ENCODE measurements at places on chromosomes 7 and 10.

GRCh38 chr7:102024005-102024768 is 206.8 kb downstream of the CUX1 start:
- DNase-seq, result no peak

DNA sequence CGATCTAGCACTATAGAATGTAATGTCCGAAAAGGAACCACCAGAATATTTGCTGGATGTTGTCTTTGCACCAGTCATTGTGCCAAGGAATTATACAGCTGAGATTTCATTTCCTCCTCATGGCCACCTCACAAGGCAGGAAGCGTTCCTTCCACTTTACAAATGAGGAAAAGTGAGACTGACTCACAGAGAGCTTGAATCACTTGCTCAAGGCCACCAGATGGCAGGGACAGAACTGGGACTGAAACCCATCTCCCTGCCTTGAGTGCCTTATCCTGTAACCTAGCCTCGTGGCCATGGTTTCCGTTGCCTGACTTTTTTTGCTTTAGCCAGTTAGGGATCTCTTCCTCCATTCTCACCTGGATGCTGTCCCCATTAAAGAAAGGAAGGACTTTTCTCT is 44.7 kb upstream of the PDZD8 start:
- DNase-seq, result no peak

DNA sequence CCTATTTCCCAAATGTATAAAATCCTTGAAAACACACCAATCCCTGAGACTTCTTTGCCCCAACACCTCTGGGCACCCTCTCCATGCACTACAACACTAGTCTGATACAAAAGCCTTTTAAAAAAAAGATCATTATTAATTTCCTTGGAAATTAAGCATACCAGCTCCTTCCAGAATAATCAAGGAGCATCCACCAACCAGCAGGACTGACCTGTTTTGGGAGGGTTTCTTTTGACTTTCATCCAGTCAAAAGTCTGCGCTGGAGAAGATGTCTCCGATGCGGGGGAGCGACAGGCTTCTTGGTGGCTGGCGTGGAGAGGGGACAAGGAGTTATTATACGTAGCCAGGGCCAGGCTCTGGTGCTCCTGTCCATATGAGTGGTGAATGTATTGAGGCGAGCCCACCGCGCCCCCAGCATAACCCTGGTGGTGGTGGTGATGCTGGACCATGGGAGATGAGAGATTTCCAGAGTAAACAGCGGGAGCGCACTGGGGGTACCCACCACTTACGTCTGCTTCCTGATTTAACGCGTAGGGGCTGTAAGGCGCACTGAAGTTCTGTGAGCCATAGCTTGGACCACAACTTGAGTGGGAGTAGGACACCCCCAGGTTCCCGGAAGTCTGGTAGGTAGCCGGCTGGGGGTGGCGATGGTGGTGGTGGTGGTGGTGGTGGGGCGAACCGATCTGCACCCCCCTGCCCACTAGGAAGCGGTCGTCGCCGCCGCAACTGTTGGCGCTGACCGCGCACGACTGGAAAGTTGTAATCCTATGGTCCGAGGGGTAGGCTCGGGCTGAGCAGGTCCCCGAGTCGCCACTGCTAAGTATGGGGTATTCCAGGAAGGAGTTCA is 527 bp downstream of the HOXA1 start:
- DNase-seq, result no peak

GRCh38 chr10:129756912-129757901 is 206.9 kb downstream of the EBF3 start:
- no peak for DNase-seq

DNA sequence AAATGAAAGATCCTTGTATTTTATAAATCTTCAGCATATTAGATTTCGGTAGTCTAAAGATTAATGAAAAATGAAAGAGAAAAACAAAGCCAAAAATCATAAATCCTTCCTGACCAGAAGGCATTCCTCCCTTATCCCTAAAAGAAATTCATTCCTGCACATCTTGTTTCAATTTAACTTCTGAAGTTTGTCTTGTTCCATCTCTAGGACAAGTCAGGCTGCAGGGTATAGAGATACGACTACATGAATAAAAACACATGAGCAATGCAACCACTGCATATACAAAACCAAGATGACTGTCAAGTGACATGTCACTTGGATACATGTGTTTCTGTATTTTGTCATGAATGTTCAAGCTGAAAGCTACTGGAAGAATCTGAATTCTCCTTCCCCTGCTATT is 214.9 kb downstream of the JAZF1 start:
- no peak for DNase-seq

GRCh38 chr10:11337516-11337915 is 273.9 kb downstream of the USP6NL start:
- peak; percentile 57 for DNase-seq

DNA sequence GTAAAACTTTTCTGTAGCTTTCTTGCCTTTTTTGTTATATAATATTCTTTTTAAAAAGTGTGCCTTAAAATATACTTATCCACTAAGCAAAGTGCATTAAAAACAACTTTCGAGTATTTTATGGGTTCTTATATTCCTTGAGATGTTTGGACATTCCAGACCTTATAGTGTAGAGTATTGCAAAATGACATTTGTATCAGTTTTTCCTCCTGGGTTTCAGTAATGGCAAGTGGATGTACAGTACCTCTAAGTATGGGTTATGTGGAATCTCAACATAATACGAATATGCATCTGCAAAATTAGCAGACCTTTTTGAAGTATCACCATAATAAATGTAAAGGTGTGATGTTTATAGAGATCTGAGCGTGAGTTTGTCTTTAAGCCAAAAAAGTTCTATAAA is 2.7 kb downstream of the CDK13 start:
- no peak for DNase-seq

- DNase-seq, result no peak
These were observed 31.7 kb downstream of the CCNY start for GRCh38 chr10:35367982-35368381.

GRCh38 chr10:46225597-46225996 is 61.2 kb upstream of the ANTXRL start:
- DNase-seq, result no peak

GRCh38 chr7:51021906-51022570 is 239.3 kb upstream of the GRB10 start:
- DNase-seq, result no peak

DNA sequence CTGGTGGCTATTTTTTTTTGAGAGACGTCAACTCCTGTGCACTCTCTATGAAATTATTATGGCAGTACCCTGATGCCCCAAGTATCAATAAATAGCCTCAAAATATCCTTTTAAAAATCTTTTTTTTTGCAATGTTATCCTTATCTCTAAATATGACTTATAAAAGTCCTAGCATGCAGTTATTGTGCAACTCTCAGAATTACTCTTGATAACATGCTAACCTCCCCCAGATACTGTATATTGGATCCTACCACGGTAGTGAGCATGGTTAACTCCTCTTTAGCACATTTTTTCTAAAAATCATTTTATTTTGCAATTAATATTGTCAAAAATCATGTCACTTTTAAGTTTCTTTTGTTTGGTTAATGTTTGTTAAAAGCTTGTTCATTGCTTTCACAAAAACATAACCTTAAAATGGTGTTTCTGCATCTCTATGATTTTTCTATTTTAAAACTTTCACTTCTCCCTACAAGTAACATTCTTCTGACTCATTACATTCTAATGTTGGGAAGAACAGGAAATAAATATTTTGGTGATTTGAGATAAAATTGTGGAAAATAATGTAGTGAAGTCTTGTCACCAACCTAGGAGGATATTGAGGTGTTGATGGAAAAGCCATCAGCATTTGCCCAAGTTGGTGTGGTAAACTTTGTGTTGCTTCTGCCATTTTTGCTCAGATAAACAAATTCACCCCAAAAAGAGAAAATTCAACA is 42.1 kb upstream of the ADRA2A start:
- no peak for DNase-seq

DNA sequence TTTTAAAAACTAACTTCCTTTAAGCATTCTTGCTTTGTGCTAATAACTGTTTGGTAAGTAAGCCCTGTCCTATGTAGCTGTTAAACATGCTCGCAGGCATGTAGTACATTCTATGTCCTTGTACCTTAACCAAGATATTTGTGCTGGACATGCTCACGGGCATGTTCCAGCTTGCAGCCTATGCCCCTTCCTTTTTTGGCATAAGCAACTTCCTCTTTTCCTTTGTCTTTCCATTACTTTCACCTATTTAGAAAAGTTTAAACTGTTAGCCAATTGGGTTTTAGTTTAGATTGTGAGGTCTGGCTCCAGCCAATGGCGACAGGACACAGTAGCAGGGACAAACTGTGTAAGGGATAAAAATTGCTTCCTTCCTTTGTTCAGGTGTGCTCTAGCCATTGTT is 14.4 kb upstream of the APBB1IP start:
- no peak for DNase-seq

DNA sequence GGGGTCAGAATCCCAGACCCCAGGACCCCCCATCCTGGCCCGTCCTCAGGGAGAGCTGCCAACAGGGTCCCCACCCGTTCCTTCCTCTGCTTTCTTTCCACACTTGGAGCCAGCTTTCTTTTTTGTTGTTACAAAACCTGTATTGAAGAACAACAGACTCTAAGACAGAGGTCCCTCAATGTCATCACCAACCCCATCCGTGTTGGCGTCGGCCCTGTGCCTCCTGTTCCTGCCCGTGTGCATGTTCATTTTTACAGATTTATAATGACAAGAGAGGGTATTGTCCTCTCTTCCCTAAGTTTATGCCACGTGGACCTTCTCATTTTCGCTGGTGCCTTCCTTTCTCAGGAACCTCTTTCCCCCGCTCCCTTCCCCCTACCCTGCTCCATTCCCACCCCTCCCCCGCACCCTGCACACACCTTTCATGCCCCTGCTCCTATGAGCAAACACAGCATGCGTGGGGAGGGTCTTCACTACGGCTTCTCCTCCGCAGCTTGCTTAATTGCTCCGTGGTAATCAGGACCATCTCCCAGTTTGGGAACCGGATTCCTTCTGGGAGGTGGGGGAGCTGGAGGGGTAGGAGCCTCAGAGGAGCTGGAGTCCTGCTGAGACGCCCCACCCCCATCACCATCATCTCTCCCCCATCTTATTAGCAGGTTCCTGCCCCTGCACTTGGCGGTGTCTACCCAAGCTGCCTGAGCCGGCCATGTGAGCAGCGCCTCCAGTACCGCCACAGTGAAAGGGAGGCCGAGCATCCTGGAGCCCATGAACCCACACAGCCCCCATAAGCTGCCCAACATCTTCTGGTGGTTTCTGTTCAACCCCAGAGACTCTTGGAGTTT is 88.0 kb upstream of the INSIG1 start:
- DNase-seq, result no peak

DNA sequence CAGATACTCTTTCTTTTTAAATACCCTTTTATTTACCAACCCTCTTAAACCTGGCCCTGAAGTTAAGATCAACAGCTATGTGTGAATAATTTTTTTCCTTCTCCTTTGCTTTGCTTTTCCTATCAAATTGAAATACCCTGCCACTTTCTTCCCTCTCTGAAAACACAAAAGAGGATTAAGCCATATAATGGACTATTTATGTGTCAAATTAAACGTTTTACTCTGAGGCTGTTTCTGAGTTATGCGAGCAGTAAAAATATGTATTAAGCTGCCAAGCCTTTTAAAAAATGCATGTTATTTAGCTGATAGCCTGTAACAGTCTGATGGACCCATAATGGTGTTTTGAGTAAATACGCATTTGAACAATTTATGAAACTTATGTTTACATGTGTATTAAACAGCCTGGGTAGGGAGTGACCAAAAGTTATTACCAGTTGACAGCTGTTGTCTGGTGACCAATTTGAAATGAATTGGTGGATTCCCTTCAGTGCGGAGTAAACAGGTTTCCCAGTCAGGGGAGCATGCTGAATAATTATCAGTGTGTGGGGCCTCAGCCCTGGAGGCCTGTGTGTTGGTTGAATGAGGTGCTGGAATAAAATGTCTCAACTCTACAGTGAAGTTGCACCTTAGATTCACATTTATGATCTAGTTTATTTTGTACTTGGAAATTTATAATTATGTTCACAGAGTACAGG is 89.6 kb downstream of the AUTS2 start:
- no peak for DNase-seq

GRCh38 chr10:114279901-114280644 is 41.0 kb downstream of the VWA2 start:
- DNase-seq, result no peak

GRCh38 chr10:82037076-82037475 is 162.1 kb downstream of the NRG3 start:
- peak; percentile 88 for DNase-seq

DNA sequence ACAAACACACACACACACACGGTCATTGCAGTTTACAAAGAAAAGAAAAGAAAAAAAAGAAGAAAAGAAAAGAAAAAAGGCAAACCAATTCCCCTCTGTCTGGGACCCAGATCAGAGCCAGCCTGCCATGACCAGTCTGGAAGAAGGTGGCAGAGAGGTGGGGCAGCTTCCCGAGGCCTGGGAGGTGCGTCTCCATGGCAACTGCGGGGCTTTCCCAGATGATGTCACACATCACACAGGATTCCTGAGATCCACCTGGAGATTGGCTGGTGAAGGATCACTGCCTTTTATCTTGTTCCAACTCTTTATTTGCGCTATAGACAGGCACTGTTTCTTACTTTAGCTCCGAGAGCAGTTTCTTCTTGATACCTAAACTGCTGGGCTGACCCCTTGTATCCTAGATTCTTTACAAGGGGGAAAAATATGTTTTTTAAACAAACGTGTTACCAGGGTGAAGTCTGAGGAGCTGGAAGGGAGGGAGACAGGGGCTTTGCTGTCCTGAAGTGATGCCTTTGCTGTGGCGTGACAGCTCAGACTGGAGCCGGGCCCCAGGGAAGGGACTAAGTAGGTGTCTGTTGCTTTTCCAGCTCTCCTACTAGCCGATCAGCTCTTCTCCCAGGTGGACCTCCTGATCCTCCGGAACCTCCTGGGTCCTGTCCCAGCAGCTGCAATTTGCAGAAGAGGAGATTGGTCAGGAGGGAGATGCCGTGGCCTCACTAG is 298.5 kb downstream of the KLF6 start:
- DNase-seq, result no peak

DNA sequence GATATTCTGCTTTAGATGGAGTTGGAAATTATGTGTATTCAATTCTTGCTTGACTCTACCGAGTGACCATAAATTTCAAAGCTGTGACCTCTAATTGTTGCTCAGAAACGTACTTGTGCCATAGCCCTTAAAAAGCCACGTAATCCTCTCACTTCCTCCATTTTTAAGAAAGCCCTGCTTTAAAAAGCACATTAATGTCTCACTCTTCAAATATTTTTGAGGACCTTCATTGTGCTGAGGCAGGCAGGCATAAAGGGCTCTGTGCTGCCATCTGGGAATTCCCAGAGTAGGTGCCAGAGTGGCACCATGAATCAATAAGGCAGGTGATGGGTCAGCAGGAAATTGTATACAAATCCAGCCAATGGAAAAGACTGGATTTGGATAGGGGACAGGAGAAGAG is 97.7 kb upstream of the FAM204A start:
- DNase-seq, result no peak

Measured in Ammon's horn (tissue), 1 donor.